Stimulated activated CD8-positive, alpha-beta memory T cell treated with anti-CD3 and anti-CD28 coated beads, Interleukin-4, amount 100 ng/mL, for 24 hours (primary cell): ENCODE measurements at places on chromosomes 3 and 15.

- DNase-seq: no peak
Measured at GRCh38 chr3:28777806-28778475, 429.3 kb upstream of the AZI2 start.

DNA sequence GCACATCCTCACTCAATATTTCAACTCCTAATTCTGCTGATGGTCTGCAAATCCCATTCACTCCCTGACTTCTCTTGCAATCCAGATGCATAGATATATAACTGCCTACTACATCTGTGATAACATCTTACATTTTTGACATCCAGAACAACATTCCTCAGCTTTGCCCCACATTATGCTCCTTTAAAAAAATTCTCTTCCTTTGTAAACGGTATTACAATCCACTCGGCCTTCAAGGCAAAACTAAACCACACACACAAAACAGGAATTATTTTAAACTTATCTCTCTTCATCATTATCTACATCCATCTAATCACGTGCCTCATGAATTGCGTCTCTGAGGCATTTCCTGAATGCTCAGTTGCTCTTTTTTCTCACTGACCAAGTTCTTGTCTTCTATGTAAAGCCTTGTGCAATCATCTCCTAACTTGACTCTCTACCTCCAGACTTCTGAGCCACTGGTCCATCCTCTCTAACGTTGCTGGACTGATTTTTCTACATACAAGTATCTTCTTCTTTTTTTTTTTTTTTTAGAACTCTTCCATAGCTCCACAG, 117.0 kb downstream of the SATB1 start:
- no peak for DNase-seq

- no peak for DNase-seq
Measured at GRCh38 chr3:63585927-63586326, 66.5 kb upstream of the SNTN start.

GRCh38 chr15:40452296-40453090, 11.7 kb downstream of the BAHD1 start:
- no peak for DNase-seq

DNA sequence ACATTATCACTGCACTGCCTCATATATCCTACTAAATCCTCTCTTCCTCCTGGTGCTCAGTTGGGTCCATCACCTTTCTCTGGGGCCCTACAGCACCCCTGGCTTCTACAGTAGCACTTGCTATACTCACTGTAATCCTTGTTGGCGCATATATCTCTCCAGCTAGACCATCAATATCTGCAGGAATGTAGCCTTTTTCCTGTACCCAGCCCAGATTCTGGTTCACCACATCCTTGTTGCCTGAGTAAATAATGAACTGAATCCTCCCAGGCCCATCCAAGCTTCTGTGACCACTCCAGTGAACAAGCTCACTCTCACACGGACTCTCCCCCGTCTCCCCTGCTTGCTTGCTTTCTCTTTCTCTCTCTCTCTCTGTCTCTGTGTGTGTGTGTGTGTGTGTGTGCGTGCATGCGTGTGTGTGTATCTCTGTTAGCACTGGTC, 62.5 kb upstream of the LIPC start:
- DNase-seq: no peak

DNA sequence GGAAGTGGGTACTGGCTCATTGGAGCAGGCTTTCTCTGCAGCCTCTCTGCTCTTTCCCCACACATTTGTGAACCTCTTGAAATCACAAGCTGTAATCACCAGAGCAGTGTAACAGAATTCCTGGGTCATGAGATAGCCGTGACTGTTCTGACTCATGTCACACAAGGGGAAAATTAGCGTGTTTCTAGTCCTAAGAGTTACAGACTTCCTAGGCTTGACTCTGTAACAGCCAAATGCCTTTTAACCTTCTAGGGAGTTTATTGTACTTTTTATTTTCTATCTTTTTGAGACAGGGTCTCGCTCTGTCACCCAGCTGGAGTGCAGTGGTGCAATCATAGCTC, 54.7 kb upstream of the TRAK1 start:
- DNase-seq: no peak

- DNase-seq: no peak
Measured at GRCh38 chr3:29144361-29144760, 136.5 kb upstream of the RBMS3 start.

DNA sequence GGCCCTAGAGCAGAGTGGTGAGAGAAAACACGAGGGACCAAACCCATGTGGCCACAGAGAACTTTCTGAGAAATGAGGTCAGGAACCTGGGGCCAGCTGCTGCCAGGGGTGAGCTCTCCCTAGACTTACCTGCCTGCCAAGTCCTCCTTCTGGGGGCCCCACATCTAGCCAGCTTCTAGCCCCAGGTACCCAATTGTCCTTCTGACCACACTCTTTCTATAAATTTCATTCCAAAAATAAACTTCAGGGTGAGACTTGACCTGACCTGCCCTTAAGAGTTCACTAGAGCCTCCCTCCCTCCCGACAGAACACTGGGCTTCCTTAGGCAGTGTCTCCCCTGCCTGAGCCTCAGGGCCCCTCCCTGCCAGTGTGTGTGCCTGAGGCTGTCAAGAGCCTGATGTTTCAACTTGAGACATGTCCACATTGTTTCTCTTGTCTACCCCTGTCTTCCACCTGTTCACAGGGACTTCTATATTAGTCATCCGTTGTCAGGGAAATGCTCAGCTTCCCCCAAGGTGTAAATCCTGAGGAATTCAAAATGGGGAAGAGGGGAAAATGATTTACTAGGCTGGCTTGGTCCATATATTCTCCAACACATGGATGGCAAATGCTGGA, 312.8 kb upstream of the TLE3 start:
- DNase-seq: no peak

GRCh38 chr3:120410541-120410940, 40.3 kb downstream of the FSTL1 start:
- no peak for DNase-seq

- DNase-seq: no peak
Measured at GRCh38 chr3:64756398-64756986, 68.7 kb upstream of the ADAMTS9 start.

GRCh38 chr3:191260431-191261303, 61.6 kb downstream of the OSTN start:
- no peak for DNase-seq

- DNase-seq: no peak
Measured at GRCh38 chr3:131353986-131354385, 27.6 kb upstream of the NUDT16 start.

- DNase-seq: no peak
Measured at GRCh38 chr3:71025516-71025915, 558.0 kb downstream of the FOXP1 start.

- no peak for DNase-seq
Measured at GRCh38 chr3:97822359-97822775, 556 bp downstream of the CRYBG3 start.

DNA sequence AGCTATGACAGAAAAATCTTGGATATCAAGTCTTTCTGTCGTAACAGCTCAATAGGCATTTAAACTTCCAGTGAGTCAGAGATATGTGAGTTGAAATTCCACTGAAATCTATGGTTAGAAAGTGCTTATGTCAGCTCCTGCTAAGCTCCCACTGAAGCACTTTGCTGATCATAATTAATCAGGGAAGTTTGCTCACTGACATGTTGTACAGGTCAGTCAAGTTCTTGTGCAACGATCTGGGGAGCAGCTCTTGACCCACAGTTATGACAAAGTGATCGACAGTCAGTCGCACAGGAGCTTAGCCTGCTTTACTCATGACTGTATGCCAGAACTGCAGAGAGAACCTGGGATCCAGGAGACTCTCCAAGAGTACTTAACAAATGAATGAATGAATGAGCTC, 453.5 kb downstream of the SOX2 start:
- DNase-seq: no peak
